ENCODE measurements at places on chromosomes 11 and 22. TPM values are rescaled to one million over a fixed set of nuclear protein-coding genes. Genes with fewer than 3 reads are reported as not detected.

SYCE3 gene
- not detected for total RNA-seq

TENM4 gene
- total RNA-seq, result 2.3 TPM

UPB1 gene
- total RNA-seq, result not detected

PLEKHA7 gene
- 195 TPM for total RNA-seq

BUD13 gene
- 22.5 TPM for total RNA-seq

IL18 gene
- 45.4 TPM for total RNA-seq

MRGPRX4 gene
- total RNA-seq, result not detected

C11orf42 gene
- total RNA-seq, result not detected

PIH1D2 gene
- total RNA-seq, result 2.8 TPM

OR51B4 gene
- not detected for total RNA-seq

ELMOD1 gene
- total RNA-seq, result not detected

OR51A2 gene
- not detected for total RNA-seq

NPAS4 gene
- not detected for total RNA-seq

TNKS1BP1 gene
- total RNA-seq, result 129 TPM

GAS2 gene
- 7.5 TPM for total RNA-seq

BTG4 gene
- total RNA-seq, result not detected

BANF1 gene
- total RNA-seq, result 25.6 TPM

ACP2 gene
- total RNA-seq, result 119 TPM

BLID gene
- not detected for total RNA-seq

BACE1 gene
- 5.6 TPM for total RNA-seq

VSIG10L2 gene
- total RNA-seq, result not detected

BARX2 gene
- total RNA-seq, result 17.9 TPM

PDGFD gene
- total RNA-seq, result 1.7 TPM

MS4A6E gene
- total RNA-seq, result not detected

FAM227A gene
- not detected for total RNA-seq

PATE2 gene
- not detected for total RNA-seq

RTN4R gene
- 5.2 TPM for total RNA-seq

SLC29A2 gene
- total RNA-seq, result 18.2 TPM

CATSPER1 gene
- not detected for total RNA-seq

OR52I1 gene
- total RNA-seq, result not detected

SCARF2 gene
- 3.5 TPM for total RNA-seq

CYP2R1 gene
- 28.9 TPM for total RNA-seq

DDI1 gene
- not detected for total RNA-seq

C11orf71 gene
- total RNA-seq, result 10.2 TPM

FBXO7 gene
- 61.1 TPM for total RNA-seq

RHOG gene
- 83.0 TPM for total RNA-seq

OR8G1 gene
- not detected for total RNA-seq

WNT11 gene
- 6.9 TPM for total RNA-seq

DHCR7 gene
- total RNA-seq, result 43.3 TPM

RAG2 gene
- total RNA-seq, result not detected

C11orf16 gene
- not detected for total RNA-seq

MMP13 gene
- not detected for total RNA-seq

TTC9C gene
- 30.5 TPM for total RNA-seq

VWCE gene
- 1.2 TPM for total RNA-seq

JAML gene
- 7.5 TPM for total RNA-seq

MYEOV gene
- total RNA-seq, result not detected

NRIP3 gene
- total RNA-seq, result 1.7 TPM

MAPK8IP2 gene
- total RNA-seq, result 1.2 TPM

MAJIN gene
- not detected for total RNA-seq
